ENCODE measurements at places on chromosomes 16 and 17. TPM values are rescaled to one million over a fixed set of nuclear protein-coding genes. Genes with fewer than 3 reads are reported as not detected.

DNA sequence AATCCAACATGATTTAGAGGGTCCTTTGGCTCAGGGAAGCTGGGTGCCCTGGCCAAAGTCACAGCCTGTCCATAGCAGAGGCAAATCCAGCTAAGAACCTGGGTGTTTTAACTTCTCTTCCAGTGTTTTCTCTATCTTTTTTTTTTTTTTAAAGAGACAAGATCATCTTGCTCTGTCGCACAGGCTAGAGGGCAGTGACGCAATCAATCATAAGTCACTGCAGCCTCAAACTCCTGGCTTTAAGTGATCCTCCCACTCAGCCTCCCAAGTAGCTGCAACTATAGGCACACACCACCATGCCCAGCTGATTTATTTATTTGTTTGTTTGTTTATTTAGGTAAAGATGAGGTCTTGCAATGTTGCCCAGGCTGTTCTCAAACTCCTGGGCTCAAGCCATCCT is 14.8 kb upstream of the GRIN2A start:
- no peaks in the 10 kb centered on the region for H3K36me3 ChIP-seq
- no peak for DNase-seq
- H3K27ac ChIP-seq, result no peak overlapping the region
- H3K4me3 ChIP-seq, result no peak overlapping the region

GRCh38 chr16:66375451-66375850 is 9.0 kb downstream of the CDH5 start:
- H3K27ac ChIP-seq, result no peak overlapping the region
- no peaks in the 10 kb centered on the region for H3K27me3 ChIP-seq
- no peak for DNase-seq
- H3K4me1 ChIP-seq, result no peaks in the 10 kb centered on the region
- H3K4me3 ChIP-seq, result no peak overlapping the region

SLC12A3 gene
- not detected for total RNA-seq

DNA sequence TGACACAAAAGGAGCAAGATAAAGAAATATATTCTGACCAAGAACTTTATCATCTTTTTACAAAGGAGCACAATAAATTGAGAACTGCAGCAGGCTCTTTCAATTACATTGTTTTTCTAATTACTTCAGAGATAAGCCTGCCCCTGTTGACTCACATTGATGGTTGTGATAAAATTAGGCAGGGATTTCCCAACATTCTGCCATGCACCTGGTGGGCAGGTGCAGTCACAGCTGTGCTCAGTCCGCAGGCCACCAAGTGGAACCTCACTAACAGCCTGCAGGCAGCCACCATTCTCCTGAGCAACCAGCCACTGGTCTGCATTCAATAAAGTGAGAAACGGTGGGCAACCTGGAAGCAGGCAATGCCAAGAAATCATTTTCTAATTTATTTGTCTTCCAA is 5.1 kb downstream of the FANCA start:
- H3K4me1 ChIP-seq, result no peaks in the 10 kb centered on the region
- no peak for DNase-seq
- no peaks in the 10 kb centered on the region for H3K27me3 ChIP-seq
- H3K36me3 ChIP-seq, result peaks cover 42% of the 10 kb centered on the region

DNA sequence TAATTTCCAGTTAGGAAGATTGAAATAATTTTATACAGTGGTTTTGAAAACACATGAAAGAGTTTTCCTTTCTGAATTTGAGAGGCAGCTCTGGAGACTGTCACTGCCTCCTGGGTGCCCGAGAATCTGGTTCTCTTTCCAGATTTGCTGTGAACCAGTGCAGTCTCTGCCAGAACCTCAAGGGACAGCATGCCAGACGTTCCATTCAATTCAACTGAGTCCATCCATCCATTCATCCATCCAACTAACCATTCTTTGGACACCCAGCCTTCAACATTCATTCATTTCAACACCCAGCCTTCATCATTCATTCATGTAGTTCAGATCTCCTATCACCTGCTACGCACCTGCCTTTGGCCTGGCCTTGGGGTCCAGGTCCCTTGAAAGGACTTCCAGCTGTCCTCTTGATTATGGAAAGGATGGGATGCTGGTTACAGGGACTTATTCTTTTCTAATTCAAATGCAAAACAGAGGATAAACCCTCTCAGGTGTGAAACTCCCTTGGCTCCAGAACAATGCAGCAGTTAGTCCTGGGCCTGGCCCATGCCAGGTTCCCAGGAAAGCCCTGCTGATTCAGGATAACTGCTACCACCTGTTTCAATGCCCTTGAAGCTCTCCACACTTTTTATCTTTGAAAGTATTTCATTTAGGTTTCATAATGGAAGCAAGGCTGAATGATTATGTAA is 68.7 kb downstream of the WSCD1 start:
- H3K27me3 ChIP-seq, result no peaks in the 10 kb centered on the region
- DNase-seq, result peak; percentile 7
- H3K4me3 ChIP-seq, result peak overlapping the region; percentile 6
- H3K27ac ChIP-seq, result no peak overlapping the region
- H3K4me1 ChIP-seq, result peaks cover 19% of the 10 kb centered on the region

GRCh38 chr17:50645748-50646682 is 11.3 kb downstream of the ABCC3 start:
- no peak overlapping the region for H3K27ac ChIP-seq

DNA sequence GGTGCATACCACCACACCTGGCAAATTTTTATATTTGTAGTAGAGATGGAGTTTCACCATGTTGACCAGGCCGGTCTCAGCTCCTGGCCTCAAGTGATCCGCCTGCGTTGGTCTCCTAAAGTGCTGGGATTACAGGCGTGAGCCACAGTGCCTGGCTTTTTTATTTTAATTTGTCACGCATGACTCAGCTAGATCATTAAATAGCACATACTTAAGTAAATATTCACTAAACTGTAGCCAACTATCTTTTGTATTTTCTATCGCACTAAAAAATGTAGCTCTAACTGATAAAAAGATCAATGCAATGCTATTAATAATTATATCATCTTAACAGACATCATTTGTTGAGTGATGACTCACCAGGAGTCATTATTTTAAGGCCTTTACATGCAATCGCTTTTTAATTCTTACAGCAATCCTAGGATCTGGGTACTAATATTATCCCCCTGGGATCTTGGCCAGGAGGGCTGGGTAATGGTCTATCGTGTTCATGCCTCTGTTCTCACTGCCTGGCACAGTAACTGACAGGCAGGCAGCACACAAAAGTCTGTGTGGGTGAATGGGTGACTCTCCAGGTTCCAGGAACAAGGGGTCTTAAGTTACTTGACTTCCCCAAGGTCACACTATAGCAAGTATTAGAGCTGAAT is 693.5 kb upstream of the EEF2KMT start:
- H3K4me1 ChIP-seq, result peaks cover 10% of the 10 kb centered on the region
- H3K27me3 ChIP-seq, result no peaks in the 10 kb centered on the region
- no peak overlapping the region for H3K4me3 ChIP-seq
- no peak for DNase-seq
- H3K36me3 ChIP-seq, result no peaks in the 10 kb centered on the region
- H3K27ac ChIP-seq, result no peak overlapping the region

CMTM1 gene
- total RNA-seq, result 2.0 TPM

RDM1 gene
- 4.8 TPM for total RNA-seq

- H3K27ac ChIP-seq, result no peak overlapping the region
- peaks cover 18% of the 10 kb centered on the region for H3K4me1 ChIP-seq
- no peak for DNase-seq
- no peak overlapping the region for H3K4me3 ChIP-seq
- H3K27me3 ChIP-seq, result no peaks in the 10 kb centered on the region
- no peaks in the 10 kb centered on the region for H3K36me3 ChIP-seq
Observed at GRCh38 chr17:57545731-57546342, 199.3 kb downstream of the CCDC182 start.

GRCh38 chr16:57341441-57342303 is 16.9 kb upstream of the CCL22 start:
- no peak for DNase-seq
- no peak overlapping the region for H3K27ac ChIP-seq
- no peaks in the 10 kb centered on the region for H3K4me1 ChIP-seq

ACSM2A gene
- not detected for total RNA-seq

GRCh38 chr17:3012926-3013581 is 50.4 kb downstream of the OR1D5 start:
- no peaks in the 10 kb centered on the region for H3K4me1 ChIP-seq
- peak; percentile 62 for DNase-seq
- H3K27me3 ChIP-seq, result no peaks in the 10 kb centered on the region
- H3K4me3 ChIP-seq, result no peak overlapping the region
- H3K36me3 ChIP-seq, result no peaks in the 10 kb centered on the region
- no peak overlapping the region for H3K27ac ChIP-seq

MYH2 gene
- 9.0 TPM for total RNA-seq

FBXO39 gene
- 0.22 TPM for total RNA-seq

SLC16A5 gene
- 17.1 TPM for total RNA-seq

DNA sequence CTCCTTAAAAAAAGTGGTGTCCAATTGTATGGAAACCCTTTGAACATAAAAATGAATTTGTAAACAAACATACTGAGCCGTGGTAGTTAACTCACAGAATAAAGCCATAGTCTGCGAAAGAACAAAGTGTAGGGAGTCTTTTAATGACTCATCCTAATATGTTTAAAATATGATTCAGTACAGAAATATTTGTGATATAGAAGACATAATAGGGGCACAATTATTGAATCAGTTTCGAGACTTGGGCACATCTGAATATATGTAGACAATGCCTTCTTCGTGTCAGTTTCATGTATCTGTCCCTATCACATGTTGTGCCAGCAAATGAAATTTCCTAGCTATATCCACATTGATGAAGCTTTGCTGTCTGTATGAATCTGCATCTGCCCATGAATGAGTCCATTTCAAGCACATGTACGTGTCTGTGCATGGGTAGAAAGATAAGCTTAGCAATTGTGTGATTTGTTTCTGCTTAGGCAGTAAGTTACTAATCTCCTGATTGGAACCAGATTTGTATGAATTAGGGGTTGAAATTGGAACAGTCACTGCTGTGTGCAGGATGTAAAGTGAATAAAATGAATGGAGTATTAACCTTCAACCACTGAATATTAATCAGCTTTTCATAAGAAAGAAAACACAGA is 112.5 kb upstream of the SOX9 start:
- no peaks in the 10 kb centered on the region for H3K27me3 ChIP-seq
- no peak for DNase-seq
- no peak overlapping the region for H3K27ac ChIP-seq
- no peaks in the 10 kb centered on the region for H3K4me1 ChIP-seq
- no peaks in the 10 kb centered on the region for H3K36me3 ChIP-seq

ITGAX gene
- total RNA-seq, result not detected

DNA sequence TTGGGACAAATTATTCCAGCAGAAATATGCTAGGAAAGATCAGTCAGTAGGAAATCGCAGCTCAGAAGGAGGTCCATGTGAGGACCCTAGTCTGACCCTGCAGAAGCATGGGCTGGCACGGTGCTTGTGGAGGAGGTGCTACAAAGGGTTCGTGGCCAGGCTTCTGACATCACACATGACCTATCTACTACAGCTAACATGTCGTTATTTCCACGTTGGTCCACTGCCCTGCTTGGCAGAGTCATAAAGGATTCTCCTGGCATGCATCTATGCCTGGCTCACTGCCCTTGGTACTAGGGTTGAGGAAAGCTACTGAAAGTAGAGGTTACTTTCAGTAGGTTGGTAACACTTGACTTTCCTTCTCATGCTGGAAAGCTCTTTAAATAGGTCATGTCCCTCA is 118.1 kb upstream of the SHISA6 start:
- no peaks in the 10 kb centered on the region for H3K36me3 ChIP-seq
- no peaks in the 10 kb centered on the region for H3K4me1 ChIP-seq
- no peaks in the 10 kb centered on the region for H3K27me3 ChIP-seq
- H3K27ac ChIP-seq, result no peak overlapping the region

GFAP gene
- total RNA-seq, result 1.6 TPM

TBC1D3G gene
- total RNA-seq, result not detected

BEAN1 gene
- not detected for total RNA-seq

DNA sequence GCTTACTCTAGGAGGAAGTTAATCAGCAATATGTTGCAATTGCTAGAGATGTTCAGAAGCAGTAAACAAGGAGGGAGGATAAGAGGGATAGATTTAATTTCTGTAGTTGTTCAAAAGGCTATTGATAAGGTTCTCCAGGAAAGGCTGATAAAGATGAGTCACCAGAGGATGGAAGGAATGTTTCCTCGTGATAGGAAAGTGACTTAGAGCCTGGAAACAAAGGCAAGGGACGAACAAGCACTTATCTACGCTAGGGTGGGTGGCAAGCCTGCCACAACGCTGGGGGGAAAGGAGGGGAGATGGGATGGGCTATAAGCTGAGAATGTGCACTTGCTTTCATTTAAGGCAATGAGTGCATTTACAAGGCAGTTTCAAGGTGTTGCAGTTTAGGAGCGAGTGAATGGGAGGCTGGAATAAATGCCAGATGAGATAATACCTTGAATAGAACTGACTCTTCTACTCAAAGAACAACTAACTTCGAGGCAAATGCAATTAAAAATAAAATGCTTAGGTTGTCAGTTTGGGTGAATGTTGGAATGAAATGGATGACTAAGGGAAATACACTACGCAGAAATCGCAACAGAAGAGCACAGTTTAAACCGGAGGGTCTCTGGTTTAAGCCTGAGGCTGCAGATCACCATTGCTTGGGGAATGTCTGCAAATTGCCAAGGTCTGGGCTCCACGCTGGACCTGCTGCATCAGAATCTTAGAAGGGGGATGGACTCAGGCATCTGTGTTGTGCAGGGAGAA is 76.0 kb upstream of the RBBP6 start:
- H3K36me3 ChIP-seq, result no peaks in the 10 kb centered on the region
- H3K27me3 ChIP-seq, result no peaks in the 10 kb centered on the region
- no peaks in the 10 kb centered on the region for H3K4me1 ChIP-seq
- DNase-seq, result no peak
- H3K4me3 ChIP-seq, result no peak overlapping the region

DNA sequence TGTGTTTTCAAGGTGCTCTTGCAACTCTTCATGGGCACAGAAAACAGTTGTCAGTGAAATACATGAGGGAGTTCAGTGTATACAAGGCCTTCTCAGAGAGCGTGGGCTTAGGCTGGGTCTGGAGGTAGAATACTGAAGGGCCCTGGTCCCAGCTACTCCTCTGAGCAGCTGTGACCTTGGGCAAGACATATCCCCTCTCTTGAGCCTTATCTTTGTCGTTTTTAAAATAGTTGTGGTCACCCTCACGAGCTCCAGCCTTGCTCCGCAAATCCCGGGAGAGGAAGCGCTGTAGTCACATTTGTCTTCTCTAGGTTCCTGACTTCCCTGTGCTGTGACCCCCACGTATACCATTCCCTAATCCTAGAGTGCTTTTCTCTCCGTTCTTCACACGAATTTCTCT is 3.6 kb downstream of the ZNRF1 start:
- no peaks in the 10 kb centered on the region for H3K36me3 ChIP-seq
- H3K4me1 ChIP-seq, result peaks cover 9% of the 10 kb centered on the region
- H3K4me3 ChIP-seq, result no peak overlapping the region
- H3K27me3 ChIP-seq, result no peaks in the 10 kb centered on the region

DNA sequence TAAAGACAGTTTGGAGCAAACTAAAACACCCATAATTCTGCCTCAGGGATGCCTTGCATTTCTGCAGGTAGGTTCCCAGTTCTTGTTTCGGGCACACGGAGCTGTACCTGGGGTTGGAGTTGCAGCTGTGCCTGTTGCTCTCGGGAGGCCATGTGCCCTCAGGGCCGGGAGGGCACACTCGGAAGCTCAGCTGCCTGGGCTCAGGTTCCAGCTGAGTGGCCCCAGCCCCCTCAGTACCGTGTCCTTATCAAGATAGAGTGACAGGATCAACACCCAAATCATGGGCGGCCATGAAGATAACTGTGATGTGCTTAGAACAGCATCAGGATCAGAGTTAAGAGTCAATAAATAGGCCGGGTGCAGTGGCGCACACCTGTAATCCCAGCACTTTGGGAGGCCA is 107.9 kb downstream of the SNX29 start:
- peaks cover under 1% of the 10 kb centered on the region for H3K4me1 ChIP-seq
- no peak overlapping the region for H3K27ac ChIP-seq
- H3K27me3 ChIP-seq, result peaks cover 8% of the 10 kb centered on the region
- DNase-seq, result no peak
- H3K36me3 ChIP-seq, result no peaks in the 10 kb centered on the region

Data from H1 (cell line).